ENCODE measurements at places on chromosomes 2 and 18.

DNA sequence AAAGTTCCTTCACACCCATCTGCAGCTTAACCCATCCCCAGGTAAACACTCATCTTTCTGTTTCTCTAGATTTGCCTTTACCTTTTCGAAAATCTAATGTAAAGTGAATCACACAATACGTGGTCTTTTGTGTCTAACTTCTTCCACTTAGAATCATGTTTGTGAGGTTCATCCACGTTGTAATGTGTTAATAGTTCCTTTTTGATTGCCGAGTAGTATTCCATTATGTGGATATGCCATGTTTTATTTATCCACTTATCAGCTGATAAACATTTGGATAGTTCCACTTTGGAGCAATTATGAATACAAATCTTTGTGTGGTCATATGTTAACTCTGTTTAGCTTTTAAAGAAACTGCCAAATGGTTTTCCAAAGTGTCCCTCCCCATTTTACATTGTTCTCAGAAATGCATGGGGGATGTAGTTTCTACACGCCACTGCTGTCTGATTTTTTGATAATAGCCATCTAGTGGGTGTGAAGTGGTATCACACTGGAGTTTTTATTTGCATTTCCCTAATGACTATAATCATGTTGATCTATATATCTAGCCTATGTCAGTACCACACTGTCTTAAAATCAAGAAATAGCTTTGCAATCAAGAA lies 22.3 kb downstream of the PECR start:
- no peak for DNase-seq

GRCh38 chr2:111168528-111169239 lies 48.0 kb downstream of the BCL2L11 start:
- DNase-seq = peak; percentile 46

DNA sequence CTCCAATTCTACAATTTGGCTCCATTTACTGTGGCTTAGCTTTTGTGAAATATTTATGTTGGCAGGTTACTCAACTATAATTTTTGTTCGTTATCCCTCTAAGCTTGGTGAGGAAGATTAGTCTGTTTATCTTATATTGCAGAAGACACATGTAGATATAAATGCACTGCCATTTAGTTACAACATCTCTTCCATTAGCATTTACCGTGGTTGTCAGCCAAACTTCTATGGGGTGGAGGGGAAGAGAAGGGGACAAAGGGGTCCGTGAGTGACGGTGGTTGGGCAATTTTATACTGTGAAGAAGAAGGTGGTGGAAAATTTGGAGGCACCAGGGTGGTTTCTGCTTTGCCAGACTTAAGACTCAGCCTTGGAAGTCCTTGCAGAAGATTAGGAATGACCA lies 117.6 kb upstream of the CXCR4 start:
- no peak for DNase-seq

DNA sequence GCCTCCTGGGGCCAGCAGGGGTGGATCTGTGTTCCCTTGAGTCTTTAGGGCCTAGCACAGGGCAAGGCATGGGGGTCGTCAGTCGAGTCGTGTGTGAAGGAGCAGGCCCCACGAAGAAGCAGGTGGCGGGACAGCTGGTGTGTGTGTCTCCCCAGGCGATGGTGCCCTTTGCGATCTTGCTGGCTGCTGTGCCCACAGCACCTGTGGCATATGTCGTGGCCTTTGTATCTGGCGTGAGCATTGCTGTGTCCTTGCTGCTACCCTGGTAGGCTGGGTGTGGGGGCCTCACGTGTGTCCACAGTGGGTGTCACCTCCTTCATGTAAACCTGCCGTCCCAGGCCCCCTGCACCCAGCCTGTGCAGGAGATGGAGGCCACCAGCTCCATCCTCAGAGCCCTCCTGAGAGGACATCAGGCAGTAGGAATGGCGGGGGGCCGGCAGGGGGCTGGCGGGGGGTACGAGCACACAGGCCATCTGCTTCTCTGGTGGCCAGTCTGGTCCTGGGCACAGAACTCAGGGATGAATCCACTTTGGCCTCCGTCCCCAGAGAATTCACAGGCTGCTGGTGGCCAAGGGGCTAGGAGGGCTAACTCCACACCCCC lies 13.2 kb downstream of the MFSD2B start:
- DNase-seq = no peak

- DNase-seq = no peak
Observed at GRCh38 chr18:3051718-3052410, 38.9 kb upstream of the LPIN2 start.

GRCh38 chr18:2396162-2396505 lies 175.2 kb downstream of the METTL4 start:
- no peak for DNase-seq
